Stimulated activated CD8-positive, alpha-beta memory T cell treated with anti-CD3 and anti-CD28 coated beads, Interleukin-7, amount 100 ng/mL, for 4 hours (primary cell): ENCODE measurements at places on chromosomes 4 and X.

DNA sequence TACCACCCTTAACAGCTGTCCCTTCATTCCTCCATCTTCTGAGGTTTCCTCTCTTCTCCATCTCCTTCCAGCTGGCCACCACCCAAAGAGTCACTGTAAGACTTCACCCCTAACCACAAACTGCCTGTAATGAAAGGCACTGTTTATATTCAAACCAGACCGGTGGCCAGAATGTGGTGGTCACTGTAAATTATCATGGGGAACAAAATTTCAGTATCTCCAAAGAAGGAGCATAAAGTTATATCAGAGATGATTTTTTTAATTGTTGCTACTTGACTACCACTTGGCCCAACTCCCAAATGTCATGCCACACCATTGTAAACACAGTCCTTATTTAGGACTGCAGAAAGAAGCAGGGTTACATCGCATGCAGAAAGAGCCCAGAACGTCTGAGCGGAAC, 44.8 kb downstream of the SMARCA1 start:
- DNase-seq: no peak

DNA sequence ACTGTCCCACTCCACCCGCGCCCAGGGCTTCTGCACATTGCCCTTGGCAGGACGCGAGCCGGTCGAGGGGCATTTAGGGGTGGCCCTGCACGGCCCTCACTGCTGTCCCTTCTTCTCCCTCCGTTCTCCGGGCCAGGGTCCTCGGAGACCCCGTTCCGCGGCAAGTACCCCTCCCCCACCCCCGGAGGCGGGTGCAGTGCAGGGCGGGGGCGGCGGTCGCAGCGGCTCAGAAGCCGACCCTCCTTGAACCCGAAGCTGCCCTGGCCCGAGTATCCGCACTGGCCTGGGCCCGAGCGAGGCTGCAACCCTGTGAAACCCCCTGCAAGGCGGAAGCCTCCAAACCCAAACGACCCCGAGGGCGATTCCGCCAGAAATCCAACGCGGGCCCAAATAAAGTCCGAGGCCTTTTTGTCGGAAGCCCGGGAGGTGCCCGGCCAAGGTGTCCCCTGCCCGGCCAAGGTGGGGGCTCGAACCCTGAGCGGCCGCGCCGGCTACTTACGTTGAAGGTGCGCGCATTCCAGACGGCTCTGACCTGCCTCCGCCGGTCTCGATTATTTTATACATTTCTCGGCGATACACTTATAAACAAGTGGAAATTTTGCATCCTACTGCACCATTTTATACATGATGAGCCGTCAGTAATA, 53.1 kb upstream of the TMEM33 start:
- DNase-seq: no peak

DNA sequence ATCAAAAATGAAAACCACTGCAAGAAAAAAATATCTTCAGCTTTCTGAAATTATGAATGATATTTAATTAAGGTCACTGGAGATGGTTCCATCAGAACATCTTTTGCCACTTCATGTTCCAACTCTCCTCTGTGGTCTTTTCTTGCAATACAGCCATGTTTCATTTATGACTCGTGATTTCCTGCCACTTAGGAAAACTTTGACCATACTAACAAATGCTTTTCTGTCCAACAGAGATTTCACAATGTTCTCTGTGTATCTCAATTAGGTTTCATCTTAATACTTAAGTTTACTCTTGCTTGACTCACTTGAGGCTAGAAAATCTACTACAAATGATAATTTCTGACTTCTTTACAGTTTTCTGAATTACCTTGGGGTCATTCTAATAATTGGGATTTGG, 330.9 kb downstream of the CXXC4 start:
- DNase-seq: no peak

GRCh38 chr4:112119353-112119783, 25.9 kb upstream of the FAM241A start:
- no peak for DNase-seq

DNA sequence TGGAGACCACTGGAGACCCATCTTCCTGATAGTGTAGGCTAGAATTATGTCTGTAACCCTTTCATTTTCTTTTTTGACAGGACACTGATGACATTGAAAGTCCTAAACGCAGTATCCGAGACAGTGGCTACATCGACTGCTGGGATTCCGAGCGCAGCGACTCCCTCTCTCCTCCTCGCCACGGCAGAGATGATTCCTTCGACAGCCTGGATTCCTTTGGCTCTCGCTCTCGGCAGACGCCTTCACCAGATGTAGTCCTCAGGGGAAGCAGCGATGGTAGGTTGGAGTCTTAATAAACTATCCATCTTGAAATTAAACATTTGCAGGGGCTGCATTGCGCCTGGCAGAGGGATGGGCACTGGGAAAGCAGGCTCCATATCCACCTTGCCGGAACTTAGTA, 75.4 kb downstream of the LIMCH1 start:
- DNase-seq: no peak

- no peak for DNase-seq
Observed at GRCh38 chrX:48791063-48791820, 4.9 kb downstream of the GATA1 start.

- no peak for DNase-seq
Observed at GRCh38 chr4:16263056-16263455, 36.8 kb upstream of the TAPT1 start.

DNA sequence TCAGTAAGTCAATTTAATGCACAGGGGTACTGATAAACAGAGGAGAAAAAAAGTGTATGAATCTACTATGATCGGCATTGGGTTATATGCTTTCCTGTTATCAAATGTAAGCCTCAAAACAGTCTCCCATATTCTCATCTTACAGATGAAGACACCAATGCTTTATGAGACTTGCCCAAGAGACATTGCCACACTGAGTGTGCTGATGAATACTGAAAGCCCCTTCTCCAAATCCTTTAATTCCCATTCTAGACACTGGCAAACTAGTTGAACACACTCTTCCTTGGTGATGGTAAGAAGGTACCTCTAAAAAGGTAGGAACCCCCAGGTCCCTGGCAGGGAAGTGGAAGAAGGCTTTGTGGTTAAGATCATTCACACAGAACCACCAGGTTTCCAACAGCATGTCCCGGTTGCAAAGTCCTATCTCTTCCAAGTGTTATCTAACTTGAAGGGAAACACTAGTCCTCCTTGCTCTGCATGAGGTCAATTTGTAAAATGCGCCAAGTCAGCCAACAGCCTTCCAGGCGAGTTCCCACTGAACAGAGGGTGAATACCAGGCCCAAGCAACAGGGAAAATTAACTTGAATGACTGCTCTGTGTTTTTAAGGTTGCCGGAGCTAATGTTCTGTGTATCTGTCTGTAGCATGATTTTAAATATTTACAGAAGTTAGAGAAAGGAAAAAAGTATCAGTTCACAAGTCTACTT, 5.1 kb downstream of the SETD7 start:
- DNase-seq: no peak

DNA sequence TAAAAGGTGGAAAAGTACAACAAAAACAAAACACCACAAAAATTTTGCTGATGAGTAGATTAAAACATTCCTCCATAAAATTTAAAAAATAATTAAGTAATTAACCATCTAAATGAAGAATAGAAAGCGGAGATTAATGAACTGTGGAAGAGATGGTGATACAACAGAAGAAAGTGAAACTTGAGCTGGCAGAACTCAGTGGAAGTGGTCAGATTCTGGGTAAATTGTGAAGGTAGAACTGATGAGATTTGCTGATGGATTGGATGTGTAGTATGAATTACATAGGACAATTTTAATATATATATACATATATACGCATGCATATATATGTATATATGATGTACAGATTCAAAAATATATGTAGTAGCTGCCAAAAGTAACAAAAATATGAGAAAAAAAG, 73.9 kb downstream of the AMOT start:
- no peak for DNase-seq

DNA sequence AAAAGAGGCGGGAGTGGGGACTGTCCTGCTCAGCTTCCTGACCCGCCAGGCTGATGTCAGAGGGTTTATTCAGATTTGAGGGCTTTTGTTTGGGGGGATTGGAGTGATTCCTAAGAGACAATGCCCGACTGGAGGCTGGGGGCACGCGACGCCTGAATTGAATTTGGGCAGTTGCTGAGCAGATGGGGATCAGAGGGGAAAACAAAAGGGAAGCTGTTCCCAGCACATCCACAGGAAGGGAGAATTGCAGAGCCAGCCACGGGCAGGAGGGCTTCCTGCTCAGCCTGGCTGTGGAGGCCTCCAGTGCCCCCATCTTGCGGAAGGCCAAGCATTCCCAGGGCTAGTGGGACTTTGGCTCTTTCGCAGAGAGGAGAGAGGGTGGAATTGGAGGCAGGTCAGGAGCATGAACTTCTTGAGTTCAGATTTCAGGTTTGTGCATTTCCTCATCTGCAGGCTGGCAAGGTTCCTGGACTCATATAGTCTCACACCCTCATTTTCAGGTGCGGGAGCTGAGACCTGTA, 162.8 kb downstream of the NHS start:
- no peak for DNase-seq

- DNase-seq: no peak
Observed at GRCh38 chr4:145107126-145107525, 9.0 kb downstream of the ABCE1 start.

DNA sequence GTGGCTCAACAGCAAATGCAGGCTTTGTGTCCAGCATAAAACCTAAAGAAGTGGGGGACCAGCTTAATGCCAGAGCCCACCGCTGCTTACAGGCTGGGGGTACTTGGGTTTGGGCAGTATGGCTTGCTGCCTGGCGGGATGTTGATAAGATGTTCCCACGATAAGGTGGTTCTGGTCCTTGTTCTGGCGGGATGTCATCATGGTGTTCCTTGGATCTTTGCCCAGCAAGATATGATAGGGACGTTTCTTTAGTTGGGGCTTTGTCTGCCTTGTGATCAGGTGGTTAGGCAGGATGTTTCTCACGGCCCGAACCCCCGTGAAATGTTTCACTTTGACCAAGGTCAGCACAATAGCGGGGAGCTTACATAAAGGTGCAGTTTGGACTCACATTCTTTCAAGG, 35.3 kb downstream of the PNPLA4 start:
- DNase-seq: no peak

DNA sequence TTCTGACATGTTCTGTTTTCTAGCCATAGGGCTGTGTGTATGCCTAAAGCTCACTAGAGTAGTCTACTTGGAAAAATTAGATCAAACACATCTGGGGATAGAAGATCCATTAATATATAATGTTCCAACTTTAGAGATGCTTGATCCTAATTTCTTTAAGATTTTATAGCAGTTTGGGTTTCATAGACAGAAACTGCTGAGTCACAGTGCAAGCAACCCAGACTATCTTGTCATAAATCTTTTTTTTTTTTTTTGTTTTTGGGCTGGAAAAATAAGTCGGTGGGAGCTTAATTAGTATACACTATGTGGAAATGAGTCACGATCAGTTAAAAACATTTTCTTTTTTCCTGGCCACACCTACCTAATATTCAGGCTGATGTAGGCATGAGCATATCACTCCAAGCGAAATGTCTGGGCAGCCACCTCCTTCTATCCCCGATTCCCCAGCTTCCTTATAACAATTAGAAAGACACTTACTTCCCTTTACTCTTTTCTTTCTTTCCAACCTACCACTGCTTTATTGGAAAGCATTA, 58.2 kb upstream of the CASK start:
- no peak for DNase-seq

GRCh38 chrX:16516232-16516876, 133.6 kb upstream of the S100G start:
- DNase-seq: no peak

DNA sequence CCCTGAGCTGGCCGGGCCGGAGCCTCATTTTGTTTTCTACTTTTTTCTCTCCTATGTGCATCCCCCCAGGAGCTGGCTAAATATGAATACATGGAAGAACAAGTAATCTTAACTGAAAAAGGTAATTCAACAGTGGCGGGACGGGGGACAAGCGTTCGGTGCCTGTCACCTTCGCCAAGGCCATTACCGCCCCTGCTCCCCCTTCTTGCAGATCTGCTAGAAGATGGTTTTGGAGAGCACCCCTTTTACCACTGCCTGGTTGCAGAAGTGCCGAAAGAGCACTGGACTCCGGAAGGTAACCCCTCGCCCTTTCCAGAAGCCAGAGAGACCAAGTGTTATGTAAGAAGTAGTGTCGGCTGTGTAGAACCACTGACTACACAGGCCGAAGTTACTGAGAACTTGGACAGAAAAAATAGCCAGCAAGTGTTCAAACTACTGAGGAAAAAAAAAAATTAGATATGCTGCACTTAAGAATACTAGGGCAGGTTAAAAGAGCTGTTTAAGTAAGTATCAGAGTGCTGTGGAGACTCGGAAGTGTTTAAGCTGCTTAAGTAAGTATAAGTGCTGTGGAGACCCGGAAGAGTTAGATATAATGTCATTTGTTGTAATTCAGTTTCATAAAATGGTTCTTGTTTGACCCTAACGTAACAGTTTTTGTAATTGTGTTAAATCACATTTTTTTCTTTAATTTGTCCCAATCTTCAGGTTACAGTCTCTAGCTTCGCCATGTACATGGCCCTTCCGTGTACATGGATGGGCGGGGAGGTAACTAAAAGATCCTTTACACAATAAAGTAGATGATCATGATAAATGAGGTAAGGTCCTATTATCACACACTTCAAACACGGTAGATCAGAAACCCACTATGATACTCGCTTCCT, 856 bp downstream of the SAT1 start:
- DNase-seq: no peak

DNA sequence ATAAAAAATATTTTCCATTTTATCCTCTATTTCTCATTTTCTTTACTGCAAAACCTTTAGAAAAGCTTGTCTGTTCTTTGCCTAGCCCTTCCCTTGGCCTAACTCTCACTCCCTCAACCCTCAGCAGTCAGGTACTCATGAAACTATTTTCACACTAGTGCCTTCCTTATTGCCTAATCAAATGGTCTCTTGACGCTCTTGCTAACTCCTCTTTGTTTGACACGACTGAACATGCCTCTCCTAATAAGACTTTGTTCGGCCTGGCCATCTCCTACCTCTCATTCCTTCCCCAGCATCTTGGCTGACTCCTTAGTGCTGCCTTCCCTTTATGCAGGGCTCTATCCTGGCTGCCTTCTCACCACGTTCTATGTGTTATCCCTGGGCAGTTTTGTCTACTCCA, 11.1 kb upstream of the LRAT start:
- DNase-seq: no peak

GRCh38 chr4:67871867-67872266, 11.9 kb downstream of the TMPRSS11D start:
- DNase-seq: no peak

DNA sequence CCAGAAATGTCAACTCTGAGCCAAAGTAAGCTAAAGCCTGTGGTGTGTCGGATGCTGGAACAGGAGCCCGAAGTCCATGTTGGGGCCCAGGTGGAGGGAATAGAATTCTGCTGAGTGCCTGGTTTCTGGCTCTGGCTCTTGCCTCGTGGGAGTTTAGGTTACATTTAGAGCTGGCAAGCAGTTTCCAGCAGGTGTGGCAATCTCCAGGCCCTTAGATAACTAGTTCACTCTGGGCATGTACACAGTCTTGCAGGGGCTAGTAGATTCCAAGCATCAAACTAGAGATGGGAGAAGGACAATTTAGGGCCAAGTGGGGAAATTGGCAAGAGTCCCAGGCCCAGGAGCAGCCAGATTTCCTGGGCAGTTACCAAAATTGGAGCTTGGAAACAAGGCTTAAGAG, 56.3 kb upstream of the STOX2 start:
- no peak for DNase-seq
